ENCODE measurements at places on chromosomes 7 and 10. TPM values are rescaled to one million over a fixed set of nuclear protein-coding genes. Genes with fewer than 3 reads are reported as not detected.

Gene ANKRD61
- total RNA-seq = not detected

DNA sequence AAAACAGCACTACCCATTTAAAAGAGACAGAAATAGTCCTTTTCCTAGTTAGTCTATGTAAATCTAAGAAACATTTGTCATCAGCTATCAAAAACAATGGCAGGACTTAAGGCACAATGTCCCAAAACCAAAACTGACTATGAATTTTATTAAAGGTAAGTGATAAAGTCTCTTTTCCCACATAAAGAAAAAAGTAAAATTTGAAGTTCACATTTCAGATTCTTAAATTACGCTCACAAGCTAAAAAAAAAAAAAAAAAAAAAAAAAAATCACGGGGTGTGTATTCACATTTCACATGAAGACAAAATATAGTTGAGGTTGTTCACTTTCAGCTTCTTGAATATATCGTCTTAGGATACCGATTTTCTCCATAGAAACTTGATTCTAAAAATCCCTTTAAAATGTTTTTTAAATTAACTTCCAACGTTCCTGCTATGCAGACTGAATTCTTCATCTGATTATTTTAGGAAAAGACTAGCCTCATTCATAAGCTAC lies 1.6 kb downstream of the P4HA1 start:
- H3K27me3 ChIP-seq = no peaks in the 10 kb centered on the region
- H3K36me3 ChIP-seq = no peaks in the 10 kb centered on the region
- H3K4me1 ChIP-seq = peaks cover 10% of the 10 kb centered on the region

- H3K4me1 ChIP-seq = peaks cover 8% of the 10 kb centered on the region
- H3K4me3 ChIP-seq = no peak overlapping the region
- H3K27ac ChIP-seq = no peak overlapping the region
- DNase-seq = peak; percentile 62
- no peaks in the 10 kb centered on the region for H3K27me3 ChIP-seq
Observed at GRCh38 chr10:47048526-47048905, 137.3 kb downstream of the PTPN20 start.

Gene CRHR2
- not detected for total RNA-seq

DNA sequence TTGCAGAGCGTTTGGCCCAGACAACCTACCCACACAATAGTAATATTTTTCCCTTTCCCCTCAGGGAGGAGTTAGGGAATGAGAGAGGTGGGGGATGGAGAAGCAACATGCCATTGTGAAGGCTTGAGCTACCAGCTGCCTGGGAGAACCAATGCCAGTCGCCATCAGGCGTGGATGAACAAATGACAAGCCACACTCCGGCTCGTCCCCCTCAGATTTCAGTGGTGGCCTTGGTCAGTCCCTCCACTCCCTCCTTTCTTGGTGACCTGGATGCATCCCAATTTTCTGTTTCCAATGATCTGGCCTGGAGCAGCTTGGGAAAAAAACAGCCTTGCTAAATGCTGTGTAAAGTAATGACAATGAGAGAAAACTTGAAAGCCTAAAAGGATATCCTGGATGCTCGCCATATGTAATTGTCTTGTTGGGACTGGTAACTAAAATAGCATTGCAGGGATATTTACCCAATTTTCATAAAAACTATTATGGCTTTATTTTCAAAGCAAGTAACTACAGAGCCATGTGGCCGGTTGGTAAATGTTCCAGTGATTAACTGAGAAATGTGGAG lies 110.7 kb downstream of the ICA1 start:
- no peak overlapping the region for H3K4me3 ChIP-seq
- no peaks in the 10 kb centered on the region for H3K36me3 ChIP-seq
- no peak overlapping the region for H3K27ac ChIP-seq
- H3K4me1 ChIP-seq = no peaks in the 10 kb centered on the region
- no peaks in the 10 kb centered on the region for H3K27me3 ChIP-seq

DNA sequence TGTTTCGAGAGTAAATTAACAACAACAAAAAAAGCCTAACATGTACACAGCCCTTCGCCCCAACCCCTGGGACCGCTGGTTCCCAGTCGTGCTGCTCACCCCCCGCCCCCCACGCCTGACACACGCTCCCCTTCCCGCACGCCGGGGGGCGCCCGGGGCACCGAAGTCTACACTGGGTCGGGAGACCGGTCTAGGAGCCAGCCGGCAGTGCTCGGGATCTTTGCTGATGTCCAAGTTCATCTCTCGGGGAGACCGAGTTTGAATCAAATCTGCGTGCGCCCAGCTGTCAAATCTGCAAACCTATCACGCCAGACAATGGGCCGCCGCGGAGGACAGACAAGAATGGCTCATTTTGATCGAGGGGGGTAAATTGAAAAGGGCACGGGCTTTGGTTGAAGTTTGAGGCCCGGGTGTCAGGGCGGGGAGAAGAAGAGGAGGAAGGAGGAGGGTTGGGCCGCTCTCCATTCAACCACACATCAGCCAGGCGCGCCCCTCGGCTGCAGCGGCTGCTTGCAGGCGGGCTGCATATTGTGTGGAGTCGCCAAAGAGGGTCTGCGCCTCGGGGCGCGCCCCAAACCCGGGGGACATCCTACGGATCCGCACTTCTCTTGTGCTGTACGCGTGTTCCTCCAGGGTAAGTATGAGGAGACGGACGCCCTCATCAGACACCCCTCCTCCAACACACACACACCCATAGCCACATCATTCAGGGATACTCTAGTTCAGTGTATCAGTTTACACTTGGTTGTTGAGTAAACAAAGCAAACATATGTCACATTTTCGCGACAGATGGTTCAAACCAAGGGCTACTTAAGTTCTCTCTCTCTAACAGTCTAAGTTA lies 1.3 kb upstream of the GFRA1 start:
- peaks cover 70% of the 10 kb centered on the region for H3K27me3 ChIP-seq
- no peak for DNase-seq
- H3K4me3 ChIP-seq = peak overlapping the region; percentile 42
